ENCODE measurements at places on chromosomes 13 and 19.
A peak's percentile ranks its signal among the peaks of the same experiment; 100 is the strongest.

- DNase-seq, result no peak
These were observed 10.2 kb upstream of the DCUN1D2 start for GRCh38 chr13:113500530-113501265.

DNA sequence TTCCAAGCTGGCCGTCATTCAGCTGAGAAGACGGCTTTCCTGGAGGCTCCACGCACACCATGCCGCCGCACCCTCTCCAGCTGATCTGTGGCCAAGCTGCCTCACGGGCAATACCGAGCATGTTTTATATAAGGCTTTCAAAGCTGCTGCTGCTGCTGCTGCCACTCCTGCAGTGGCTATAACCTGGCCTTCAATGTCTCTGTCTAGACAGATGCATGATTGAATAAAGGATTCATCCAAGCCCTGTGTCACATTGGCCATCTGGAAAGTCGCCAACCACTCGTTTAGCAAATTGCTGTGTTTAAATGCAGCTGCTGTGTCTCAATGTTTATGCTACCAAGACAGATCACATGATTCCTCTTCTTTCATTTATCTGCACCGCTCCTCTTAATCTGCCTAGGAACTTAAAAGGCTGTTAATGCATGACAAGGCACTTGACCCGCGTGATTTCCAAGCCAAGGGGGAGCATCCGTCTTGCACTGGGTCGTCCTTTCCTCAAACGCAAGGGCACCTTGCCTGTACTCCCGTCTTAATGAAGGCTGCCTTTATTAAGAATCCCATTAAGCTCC is 114.3 kb downstream of the TEX26 start:
- DNase-seq, result no peak

- DNase-seq, result peak; percentile 39
These were observed 5.8 kb upstream of the USE1 start for GRCh38 chr19:17209126-17210036.

- peak; percentile 15 for DNase-seq
These were observed 7.2 kb downstream of the ERFL start for GRCh38 chr19:41920882-41921576.

All from MV-4-11 (cell line).